ENCODE measurements at places on chromosomes 4 and X.

DNA sequence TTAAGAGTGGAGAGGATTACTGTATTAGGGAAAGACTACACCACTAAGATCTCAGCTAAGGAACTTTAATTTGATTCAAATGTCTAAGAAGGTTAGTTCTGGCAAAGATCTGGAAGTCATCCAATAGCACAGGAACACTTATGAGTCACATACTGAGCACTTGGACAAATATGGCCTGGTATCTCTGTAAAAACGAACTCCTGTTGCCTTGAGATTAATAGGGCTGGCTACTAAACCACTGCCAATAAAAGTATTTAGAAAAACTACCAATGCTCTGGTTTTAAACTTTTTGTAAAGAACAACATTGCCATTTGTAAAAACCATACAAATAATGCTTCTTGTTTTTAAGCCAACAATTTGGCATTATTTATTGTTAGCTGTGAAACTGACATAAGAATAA is 70.5 kb downstream of the SEC24D start:
- no peak for DNase-seq

DNA sequence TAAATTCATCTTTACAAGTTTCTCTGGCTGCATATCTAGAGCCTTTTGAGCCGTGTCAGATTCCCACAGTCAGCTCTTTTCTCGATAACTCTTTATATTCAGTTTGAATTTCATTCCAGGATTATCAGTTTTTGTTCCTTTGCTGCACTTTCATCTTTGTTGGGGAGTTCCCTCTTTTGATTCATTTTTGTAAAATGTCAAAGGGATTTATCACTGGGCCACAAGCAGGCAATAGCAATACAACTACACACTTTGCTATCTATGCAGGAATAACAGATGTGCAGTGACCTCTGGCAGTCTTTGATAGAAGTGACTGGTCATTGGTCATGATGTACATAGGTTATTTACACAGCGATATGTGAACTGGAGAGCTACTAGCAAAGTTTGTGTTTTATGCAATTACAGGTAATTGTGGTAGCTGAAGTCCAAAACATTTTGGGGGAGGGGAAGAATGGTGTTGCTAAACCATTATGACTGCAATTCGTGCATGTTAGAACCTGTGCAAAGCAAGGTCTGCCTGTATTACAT is 43.8 kb downstream of the HPGDS start:
- DNase-seq, result no peak

- DNase-seq, result no peak
Observed at GRCh38 chr4:118742050-118742449, 56.9 kb downstream of the METTL14 start.

GRCh38 chrX:68490644-68491043 is 8.2 kb upstream of the YIPF6 start:
- DNase-seq, result no peak

All from CD4-positive, alpha-beta T cell treated with Interleukin-12 subunit alpha and Interleukin-12 subunit beta, for 1 hour (primary cell).